Activated CD4-positive, alpha-beta memory T cell treated with anti-CD3 and anti-CD28 coated beads for 36 hours (primary cell): ENCODE measurements at places on chromosomes 5 and 9.
A peak's percentile ranks its signal among the peaks of the same experiment; 100 is the strongest.

GRCh38 chr5:41787265-41787664 is 83.0 kb downstream of the OXCT1 start:
- no peaks in the 10 kb centered on the region for H3K27me3 ChIP-seq
- no peak overlapping the region for H3K27ac ChIP-seq
- peaks cover 40% of the 10 kb centered on the region for H3K36me3 ChIP-seq

GRCh38 chr5:173056783-173057061 is 570 bp downstream of the CREBRF start:
- H3K4me1 ChIP-seq: peaks cover 38% of the 10 kb centered on the region
- H3K4me3 ChIP-seq: peak overlapping the region; percentile 97
- no peaks in the 10 kb centered on the region for H3K27me3 ChIP-seq
- no peak for DNase-seq
- no peaks in the 10 kb centered on the region for H3K36me3 ChIP-seq

GRCh38 chr5:110956280-110956912 is 115.1 kb upstream of the TSLP start:
- H3K27me3 ChIP-seq: peaks cover 1% of the 10 kb centered on the region
- H3K4me3 ChIP-seq: no peak overlapping the region
- no peaks in the 10 kb centered on the region for H3K36me3 ChIP-seq
- no peaks in the 10 kb centered on the region for H3K4me1 ChIP-seq
- no peak for DNase-seq

GRCh38 chr5:106393276-106393675 is 1277.5 kb downstream of the EFNA5 start:
- no peak overlapping the region for H3K4me3 ChIP-seq
- no peak overlapping the region for H3K27ac ChIP-seq

- no peak for DNase-seq
- no peak overlapping the region for H3K4me3 ChIP-seq
- H3K27me3 ChIP-seq: no peaks in the 10 kb centered on the region
- peaks cover 7% of the 10 kb centered on the region for H3K4me1 ChIP-seq
- H3K27ac ChIP-seq: no peak overlapping the region
- H3K36me3 ChIP-seq: peaks cover 41% of the 10 kb centered on the region
These were observed 18.0 kb downstream of the NNT start for GRCh38 chr5:43620944-43621505.

GRCh38 chr5:167905919-167906853 is 385.3 kb upstream of the WWC1 start:
- H3K36me3 ChIP-seq: no peaks in the 10 kb centered on the region
- no peaks in the 10 kb centered on the region for H3K27me3 ChIP-seq
- H3K27ac ChIP-seq: no peak overlapping the region

DNA sequence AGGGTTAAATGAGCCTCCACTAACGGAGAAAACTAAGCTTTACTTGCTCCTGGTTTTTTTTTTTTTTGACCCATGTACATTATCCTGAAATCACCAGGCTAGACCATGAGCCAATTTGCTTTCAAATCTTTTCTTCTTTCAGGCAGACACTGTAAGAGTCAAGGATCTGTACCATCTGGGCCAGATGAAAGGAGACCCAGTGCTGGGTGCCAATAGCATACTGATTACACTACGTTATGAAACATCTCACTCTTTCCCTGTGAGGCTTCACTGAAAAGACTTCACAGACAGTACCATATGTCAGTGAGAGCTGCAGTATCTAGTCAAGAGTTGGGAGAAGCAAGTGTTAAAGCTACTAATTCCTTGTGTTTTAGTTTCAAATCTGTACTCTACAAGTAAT is 161.2 kb upstream of the PTPRD start:
- no peak overlapping the region for H3K4me3 ChIP-seq
- DNase-seq: no peak
- H3K27me3 ChIP-seq: no peaks in the 10 kb centered on the region
- no peak overlapping the region for H3K27ac ChIP-seq

DNA sequence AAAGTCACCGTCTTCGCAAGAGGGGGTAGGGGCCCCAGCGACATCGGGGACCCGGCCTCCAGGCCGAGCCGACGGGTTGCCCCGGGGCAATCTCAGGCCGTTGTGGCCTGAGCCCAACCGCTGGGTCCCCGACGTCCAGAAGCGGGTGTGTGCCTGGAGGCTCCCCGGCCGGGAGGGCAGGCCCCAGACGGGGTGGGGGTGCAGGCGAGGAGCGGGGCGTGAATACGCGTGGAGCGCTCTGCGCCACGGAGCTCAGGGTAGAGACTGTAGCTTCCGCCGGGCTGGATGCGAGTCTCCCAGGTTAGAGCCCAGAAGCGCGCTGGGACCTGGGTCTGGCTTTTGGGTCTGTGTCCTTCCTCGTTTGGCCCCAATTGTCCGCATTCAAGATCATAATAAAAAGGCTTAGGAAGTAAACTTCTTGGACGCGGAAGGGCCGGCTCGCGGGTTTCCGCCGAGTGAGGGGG is 3.5 kb downstream of the BARX1 start:
- no peaks in the 10 kb centered on the region for H3K36me3 ChIP-seq
- no peak overlapping the region for H3K4me3 ChIP-seq
- no peak for DNase-seq
- H3K27me3 ChIP-seq: peaks cover 73% of the 10 kb centered on the region
- H3K4me1 ChIP-seq: peaks cover 39% of the 10 kb centered on the region
- H3K27ac ChIP-seq: no peak overlapping the region

DNA sequence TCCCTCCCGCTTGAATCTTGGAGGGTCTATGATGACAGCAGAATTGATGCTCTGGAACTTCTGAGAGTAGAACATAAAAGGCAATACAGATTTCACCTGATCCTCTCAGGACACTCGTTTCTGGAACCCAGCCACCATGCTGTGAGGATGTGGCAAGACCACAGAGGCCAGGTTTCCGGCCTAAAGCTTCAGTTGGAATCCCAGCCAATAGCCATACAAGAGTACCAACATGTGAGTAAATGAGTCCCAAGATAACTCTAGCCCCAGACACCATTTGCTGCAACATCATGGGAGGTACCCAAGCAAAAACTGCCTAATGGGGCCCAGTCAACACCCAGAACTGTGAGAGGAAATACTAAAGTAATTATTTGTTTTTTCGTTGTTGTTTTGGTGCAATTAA is 65.7 kb upstream of the MARCHF11 start:
- H3K4me3 ChIP-seq: no peak overlapping the region
- no peaks in the 10 kb centered on the region for H3K27me3 ChIP-seq
- no peak for DNase-seq
